ENCODE measurements at places on chromosomes 3 and 15.

GRCh38 chr3:137020315-137020714 lies 62.5 kb downstream of the IL20RB start:
- DNase-seq, result no peak

DNA sequence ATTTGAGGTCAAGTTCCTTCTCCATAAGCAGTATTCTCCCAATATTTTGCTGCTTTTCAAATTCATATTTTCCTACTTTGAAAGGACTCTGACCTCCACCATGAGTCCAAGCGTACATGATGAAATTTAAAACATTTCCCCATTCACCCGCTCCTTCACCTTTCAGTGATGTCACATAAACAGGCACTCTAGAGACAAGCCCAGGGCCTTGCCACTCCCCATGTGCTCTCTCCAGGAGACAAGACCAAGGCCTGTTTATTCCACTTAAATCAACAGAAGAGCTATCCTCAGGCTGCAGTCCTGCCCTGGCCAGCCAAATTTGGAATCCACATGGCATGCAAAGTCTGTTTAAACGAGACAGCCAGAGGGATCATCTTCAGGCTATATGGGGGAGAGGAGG lies 161.5 kb downstream of the ARRDC4 start:
- DNase-seq, result no peak

GRCh38 chr3:119759962-119760361 lies 21.9 kb upstream of the NR1I2 start:
- DNase-seq, result no peak

- DNase-seq, result no peak
Observed at GRCh38 chr15:89975482-89976245, 25.5 kb upstream of the ZNF710 start.

DNA sequence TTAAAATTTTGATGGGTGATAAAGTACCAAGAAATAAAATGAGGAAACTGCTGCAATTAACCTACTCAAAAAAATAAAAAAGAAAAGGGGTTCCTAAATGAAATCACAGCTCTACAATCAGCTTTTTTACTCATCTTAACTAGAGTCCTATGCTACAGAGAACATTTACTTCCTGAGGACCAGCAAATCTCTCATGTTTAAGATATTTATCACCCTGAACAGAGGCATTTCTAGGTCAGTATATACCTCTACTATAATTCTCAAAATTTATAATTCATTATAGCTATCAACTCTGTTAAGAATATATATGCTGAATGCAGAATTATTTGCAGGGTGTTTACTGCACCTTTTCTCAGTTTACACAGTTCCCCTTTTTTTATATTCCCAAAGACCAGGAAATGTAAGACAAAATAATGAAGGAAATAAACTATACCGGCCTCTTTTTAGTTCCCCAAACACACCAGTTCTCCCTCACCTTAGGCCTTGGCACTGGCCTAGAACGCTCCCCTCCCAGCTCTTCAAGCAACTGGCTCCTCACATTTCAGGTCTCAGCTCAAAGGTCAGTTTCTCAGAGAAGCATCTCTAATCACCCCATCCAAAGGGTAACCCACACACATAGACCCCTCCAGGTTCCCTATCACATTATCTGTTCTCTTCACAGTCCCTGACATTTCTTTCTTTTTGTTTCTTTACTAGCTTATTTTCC lies 71.1 kb downstream of the LRRFIP2 start:
- DNase-seq, result no peak

DNA sequence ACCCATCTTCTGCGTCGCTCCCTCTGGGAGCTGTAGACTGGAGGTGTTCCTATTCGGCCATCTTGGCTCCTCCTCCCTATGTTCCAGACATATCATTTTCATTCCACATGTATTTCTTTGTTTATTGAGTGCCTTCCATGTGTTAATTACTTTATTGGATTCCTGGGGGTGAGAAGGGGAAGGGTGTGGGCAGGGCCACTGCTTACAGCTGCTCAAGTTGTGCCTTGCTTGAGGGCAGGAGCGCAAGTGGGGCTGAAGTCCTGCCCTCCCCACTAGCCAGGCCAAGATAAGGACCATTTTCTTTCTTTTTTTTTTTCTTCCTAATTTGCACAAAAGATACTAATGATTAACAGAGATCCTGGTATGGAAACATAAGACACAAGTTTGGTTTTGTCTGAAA lies 224.8 kb downstream of the LPP start:
- no peak for DNase-seq

DNA sequence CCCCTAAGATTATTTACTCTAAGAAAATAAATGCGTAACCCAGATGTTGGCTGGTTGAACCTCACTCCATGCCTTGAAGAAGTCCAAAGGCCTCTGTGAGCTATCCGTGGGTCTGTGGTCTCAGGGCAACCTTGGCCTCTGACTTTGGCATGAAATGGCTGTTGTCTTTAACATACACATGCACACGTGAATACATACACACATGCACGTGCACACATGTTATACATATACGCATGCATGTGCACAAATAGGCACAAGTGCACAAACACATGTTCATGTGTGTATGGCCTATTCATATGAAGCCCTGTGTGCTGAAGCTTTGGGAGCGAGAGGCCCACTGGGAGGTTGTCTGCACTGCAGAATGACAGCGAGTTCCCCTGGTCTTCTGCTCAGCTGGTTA lies 50.8 kb downstream of the KLF15 start:
- DNase-seq, result no peak
